ENCODE measurements at places on chromosomes 12 and 14.

DNA sequence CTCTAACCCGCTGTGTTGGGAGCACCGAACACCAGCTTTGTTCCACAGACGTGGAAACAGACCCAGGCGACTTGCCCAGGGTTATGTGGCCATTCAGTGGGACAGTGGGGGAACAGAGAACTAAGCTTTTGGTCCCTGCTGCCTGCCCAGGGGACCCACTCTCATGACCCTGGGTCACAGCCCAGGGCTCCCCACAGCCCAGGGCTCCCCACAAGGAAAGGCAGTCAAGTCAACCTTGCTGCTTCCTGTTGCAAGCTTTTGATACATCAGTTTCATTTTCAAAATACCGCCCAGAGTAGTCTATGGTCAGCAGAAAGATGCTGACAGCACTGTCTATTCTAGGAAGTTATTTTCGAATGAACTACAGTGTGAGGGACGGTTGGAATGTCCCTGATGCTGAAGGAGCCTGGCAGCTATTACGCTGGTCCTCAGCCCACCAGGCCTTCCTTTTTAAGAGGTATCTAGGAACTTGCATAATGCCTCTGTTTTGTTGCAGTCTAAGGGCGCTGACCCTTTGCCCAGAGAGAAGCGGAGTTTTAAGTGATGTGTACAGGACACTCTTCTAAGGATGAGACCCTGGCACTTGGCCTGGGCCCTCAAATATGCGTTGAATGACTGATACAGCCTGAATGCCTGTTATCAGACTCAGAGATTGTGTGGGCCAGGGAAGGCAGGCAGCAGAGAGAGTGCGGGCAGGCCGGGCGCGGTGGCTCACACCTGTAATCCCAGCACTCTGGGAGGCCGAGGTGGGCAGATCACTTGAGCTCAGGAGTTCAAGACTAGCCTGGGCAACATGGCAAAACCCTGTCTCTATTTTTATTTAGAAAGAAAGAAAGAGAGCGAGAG, 12.6 kb upstream of the TTC7B start:
- no peak for DNase-seq

GRCh38 chr12:43352001-43352400, 200.0 kb downstream of the ADAMTS20 start:
- no peak for DNase-seq

GRCh38 chr14:81837304-81837703, 303.7 kb upstream of the SEL1L start:
- no peak for DNase-seq

- no peak for DNase-seq
Observed at GRCh38 chr12:111775205-111776193, 8.8 kb downstream of the ALDH2 start.

DNA sequence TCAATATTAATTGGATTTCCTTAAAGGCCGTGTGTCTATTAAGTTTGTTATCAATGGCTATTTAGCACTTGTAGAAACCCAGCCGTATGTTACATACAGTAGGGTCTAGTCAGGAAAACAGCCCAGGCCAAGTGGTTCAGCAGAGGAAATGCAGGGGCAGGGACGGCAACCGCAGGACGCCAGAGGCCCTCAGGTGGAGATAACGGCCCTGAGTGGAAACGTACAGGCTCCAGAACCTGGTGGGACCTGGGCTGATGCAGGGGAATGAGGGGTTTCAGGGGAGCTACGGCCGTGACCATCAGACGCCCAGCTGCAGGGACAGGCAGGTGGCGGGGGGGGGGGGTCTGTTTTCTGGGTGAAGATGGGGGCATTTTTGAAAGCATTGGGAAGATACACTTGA, 3.7 kb upstream of the ANKLE2 start:
- no peak for DNase-seq

DNA sequence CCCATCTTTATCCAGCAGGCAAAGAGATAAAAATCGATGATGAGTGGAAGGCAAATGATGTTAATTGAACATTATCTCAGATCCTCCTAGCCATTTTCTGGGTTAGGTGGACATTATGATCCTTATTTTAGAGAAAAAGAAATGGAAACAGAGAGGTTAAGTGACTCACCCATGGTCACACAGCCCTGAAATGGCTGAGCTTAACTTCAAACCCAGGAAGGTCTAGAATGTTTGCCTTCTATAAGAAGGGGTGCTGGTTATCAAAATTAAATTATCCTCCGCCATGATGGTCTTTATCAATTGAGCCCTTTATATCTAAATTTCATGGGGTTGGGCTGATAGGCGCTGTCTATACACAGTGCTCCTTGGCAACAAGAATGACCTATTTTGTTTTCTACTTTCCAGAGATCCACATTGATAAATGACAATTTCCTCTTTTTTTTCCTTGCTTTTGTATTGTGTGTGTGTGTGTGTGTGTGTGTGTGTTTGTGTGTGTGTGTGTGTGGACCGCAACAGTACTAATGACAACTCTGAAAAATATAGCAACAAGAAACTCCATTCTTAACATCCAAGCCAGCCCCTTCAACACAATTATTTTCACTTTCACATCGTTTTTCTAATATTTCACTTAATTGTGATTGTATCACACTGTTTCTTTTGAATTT, 571.9 kb downstream of the VRK1 start:
- DNase-seq: no peak

- no peak for DNase-seq
Observed at GRCh38 chr14:68561531-68562007, 231.3 kb downstream of the ZFP36L1 start.

GRCh38 chr12:24803430-24804245, 145.3 kb downstream of the BCAT1 start:
- no peak for DNase-seq

- DNase-seq: no peak
Observed at GRCh38 chr14:100839681-100840111, 13.8 kb downstream of the MEG3 start.

- DNase-seq: no peak
Observed at GRCh38 chr12:75471902-75472890, 8.4 kb upstream of the GLIPR1 start.

- DNase-seq: peak; percentile 63
Observed at GRCh38 chr12:52884526-52885293, 20.2 kb downstream of the KRT8 start.

- DNase-seq: no peak
Observed at GRCh38 chr14:61145903-61146481, 135.1 kb downstream of the TMEM30B start.

DNA sequence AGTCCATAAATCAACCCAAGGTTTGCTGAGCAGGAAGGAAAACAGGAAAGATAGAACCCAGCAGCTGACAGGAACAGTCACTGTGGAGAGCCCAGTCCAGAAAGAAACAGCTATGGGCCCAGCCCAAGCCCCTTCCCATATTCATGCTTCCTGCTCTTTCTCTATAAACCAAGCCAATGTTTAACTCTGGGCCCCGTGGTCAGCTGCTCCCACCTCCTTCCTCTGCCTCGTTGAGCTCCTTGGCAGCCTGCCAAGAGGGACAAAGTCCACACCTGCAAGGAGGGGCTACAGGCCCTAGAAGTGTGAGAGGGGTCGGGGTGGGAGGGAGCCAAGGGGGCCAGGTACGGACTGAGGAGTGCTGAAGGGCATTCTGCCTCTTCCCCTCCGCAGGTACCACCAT, 10.0 kb downstream of the SLC6A13 start:
- no peak for DNase-seq

DNA sequence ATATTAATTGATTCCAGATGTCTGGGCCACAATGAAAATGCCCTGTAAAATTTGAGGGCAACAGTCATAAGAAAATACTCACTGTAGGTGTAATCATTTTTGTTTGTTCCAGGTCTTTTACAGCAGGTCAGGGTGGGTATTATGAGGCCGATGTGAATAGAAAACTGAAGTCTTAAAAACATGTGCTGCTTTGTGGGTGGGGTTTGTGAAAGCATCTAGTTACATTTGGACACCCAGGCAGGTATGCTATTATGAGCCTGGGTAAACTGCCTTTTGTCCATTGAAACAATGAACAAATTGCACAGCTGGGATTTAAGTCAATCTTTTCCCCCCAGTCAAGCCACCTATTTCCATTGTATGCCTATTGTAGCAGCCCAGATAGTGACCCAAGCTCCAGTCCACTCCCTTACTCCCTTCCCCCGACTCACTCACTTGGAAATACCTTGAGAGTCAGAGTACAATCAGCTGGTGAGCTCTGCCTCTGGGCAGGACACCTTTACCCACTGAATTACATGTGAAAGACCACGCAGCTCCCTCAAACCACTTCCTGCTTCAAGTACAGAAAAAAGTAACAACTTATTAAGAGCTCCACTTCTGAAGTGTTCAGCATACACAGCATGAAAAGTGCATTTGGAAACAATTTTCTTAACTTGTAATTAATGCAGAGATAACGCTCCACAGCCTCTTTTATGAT, 1.8 kb downstream of the IGF1 start:
- DNase-seq: no peak

DNA sequence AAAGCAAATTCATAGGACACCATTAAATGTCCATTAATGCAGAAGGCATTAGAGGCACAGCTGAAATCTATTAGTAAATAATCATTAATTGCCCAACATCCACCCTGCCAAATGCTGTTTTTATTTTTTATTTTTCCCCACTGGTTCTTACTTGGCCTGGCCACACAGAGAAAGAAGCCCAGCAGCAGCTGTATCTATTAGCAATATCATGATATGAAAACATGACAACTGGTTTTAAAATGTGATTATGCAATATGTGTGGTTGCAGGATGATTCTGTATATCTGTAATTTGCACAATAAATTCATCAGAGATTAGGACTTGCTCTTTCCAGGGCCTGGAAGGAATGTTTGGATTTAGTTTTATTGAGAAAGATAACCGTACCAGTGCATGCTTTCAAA, 44.9 kb downstream of the SIX6 start:
- DNase-seq: no peak

DNA sequence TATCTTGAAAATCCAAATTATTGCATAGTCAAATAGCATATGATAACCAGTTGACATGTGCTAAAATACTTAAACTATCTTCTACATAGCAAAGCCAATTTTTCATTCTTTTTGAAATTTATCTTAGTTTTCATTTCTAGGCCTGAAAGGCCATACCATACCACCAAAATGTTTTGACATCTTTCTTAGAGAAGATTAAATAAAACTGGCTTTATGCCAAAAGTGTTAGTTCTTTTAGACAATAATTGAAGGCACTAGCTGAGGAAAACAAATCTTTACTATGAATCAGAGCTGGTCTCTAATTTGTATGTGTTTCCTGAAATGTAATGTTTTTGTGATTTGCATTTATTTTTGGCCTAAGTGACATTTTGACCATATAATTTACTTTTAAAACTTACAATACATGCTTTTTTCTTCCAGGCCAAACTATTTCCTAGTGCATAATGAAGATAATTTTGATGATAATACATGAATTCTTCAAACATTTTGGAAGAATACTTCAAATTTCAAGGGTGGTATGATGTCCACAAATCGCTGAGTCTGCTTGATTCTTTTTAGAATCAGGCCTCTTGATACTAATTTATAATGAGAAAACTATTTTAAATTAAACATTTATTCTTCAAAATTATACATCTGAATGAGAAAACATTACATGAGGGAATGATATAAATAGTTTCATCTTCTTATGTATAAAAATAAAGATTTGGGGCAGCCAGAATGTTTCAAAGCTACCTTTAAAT, 6.5 kb upstream of the KCNMB4 start:
- DNase-seq: no peak

- no peak for DNase-seq
Observed at GRCh38 chr14:103879118-103879569, 31.8 kb upstream of the PPP1R13B start.

DNA sequence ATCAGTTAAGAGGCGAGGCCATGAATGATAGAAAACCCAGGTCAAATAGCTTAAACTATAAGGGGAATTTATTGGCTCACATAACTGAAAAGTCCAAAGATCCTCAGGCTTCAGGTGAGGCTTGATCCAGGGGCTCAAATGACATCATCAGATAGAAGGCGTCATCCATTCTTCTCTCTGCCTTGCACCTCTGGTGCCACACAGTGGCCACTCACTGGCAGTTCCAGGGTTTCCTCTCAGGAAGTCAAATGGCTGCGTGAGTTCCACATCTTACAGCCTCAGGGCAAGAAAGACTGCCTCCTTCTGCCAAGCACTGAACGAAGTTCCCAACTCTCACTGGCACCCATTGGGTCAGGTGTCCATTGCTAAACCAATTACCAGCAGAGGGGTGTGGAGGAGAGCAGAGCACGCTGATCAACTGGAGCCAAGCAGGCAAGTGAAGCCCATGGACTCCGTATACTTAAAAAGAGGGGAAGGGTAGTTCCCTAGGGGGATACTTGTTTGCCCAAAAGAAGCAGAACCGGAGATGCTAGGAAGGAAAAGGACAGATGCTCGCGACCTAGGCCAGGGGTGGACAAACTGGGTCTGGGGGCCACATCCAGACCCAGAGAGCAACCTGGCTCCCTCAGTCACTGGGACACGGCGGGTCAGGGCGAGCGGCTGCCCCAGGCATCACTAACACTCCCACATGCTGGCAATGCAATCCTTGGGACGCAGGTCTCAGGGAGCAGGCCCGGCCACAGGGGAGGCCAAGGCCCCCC, 69.3 kb downstream of the SERPINA3 start:
- no peak for DNase-seq

- no peak for DNase-seq
Observed at GRCh38 chr12:125014526-125014925, 21.1 kb downstream of the BRI3BP start.

DNA sequence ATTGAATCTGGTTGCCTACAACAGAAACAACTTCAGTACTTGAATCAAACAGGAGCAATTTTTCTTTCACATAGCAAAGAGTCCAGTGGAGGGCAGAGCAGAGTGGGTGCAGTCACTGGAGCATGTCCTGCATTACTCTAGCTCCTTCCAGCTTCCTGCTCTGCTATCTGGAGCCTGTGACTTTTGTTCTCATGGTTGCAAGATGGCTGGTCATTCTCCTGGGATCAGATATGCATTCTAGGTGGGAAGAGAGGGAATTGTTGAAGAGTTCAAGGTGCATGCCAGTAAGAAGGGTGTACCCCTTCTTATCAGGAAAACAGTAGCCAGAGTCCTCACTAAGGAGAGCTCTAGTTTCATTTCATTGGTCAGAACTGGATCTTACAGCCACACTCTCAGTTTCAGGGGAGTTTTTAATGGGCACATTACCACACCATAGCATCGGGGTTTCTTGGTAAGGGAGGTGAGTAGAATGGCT, 8.0 kb downstream of the IFT43 start:
- DNase-seq: no peak

DNA sequence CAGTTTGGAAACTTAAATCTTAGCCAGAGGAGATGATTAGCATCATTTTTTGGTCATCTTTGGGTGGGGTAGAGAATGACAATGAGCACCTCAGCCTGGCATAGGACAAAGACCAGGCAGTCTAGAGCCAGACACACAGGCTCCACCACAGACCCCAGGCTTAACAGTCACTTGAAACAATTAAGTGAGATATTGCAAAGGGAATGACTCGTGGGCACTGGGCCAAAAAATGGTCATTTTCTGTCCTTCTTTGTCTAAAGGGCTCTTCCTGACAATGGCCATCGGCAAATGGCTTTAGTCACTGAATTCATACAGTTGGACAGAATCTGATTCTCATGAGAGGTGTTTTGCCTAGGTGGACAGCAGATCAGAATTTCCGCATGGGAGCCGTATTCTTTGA, 78.0 kb upstream of the DICER1 start:
- no peak for DNase-seq

DNA sequence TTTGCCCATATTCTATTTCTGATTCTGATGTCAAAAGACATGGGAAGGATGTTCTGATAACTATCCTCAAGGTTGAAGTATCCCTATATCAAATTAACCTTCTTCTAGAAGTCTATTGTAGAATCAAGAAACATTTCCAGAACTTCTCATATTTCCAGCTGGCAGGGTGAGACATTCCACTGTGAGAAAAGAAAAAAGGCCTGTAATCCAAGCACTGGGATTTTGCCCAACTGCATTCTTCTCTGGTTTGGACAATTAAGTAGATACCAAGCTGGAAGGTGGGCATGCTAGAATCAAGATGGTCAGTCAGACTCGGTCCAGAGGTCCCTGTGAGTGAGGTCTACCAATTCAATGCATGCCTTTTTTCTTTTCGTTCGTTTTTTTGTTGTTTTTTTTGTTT, 60.9 kb downstream of the MAP3K9 start:
- DNase-seq: no peak

All from stimulated activated CD8-positive, alpha-beta memory T cell treated with anti-CD3 and anti-CD28 coated beads, Interleukin-7, amount 100 ng/mL, for 1 hour (primary cell).